ENCODE measurements at places on chromosomes 7 and 10. TPM values are rescaled to one million over a fixed set of nuclear protein-coding genes. Genes with fewer than 3 reads are reported as not detected.

ODAD2 gene
- total RNA-seq: 0.19 TPM

FANK1 gene
- 7.7 TPM for total RNA-seq

NYAP1 gene
- total RNA-seq: 0.31 TPM

SFTPA1 gene
- not detected for total RNA-seq

MBL2 gene
- not detected for total RNA-seq

CDK14 gene
- total RNA-seq: 0.38 TPM

RASA4B gene
- 1.6 TPM for total RNA-seq

IL15RA gene
- total RNA-seq: 14.4 TPM

UPK3BL2 gene
- 8.6 TPM for total RNA-seq

PTN gene
- total RNA-seq: 78.4 TPM

LRRC27 gene
- total RNA-seq: 5.3 TPM

NKX1-2 gene
- total RNA-seq: 0.59 TPM

PRRT4 gene
- 0.38 TPM for total RNA-seq

VSTM4 gene
- total RNA-seq: 6.9 TPM

AKR1C4 gene
- not detected for total RNA-seq

GRM3 gene
- not detected for total RNA-seq

MSS51 gene
- 0.88 TPM for total RNA-seq

SERPINE1 gene
- 1.1 TPM for total RNA-seq

EBLN1 gene
- total RNA-seq: not detected

HOXA1 gene
- total RNA-seq: 2.1 TPM

All from esophagus squamous epithelium (tissue), 5 donors.